DMS79 treated with DMSO at 0.1 percent for 48 hours (cell line): ENCODE measurements at places on chromosomes 12 and 14.
A peak's percentile ranks its signal among the peaks of the same experiment; 100 is the strongest.

DNA sequence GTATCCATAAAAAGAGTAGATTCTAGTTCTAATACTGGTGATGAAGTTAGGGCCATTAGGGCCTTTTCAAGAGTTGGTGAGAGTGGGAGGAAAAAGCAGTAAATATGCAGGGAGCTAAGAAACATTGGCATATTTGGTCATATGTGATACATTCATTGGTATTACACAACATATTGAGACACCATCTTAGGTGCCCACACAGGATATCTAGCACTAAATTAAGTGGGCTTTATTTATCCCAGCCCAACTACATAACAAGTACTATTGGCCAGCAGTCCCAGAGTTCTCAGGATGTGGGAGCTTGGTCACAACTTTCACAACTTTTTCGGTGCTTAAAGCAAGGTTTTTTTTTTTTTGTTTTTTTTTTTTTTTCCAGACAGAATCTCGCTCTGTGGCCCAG lies 2.0 kb upstream of the ING4 start:
- DNase-seq, result no peak

DNA sequence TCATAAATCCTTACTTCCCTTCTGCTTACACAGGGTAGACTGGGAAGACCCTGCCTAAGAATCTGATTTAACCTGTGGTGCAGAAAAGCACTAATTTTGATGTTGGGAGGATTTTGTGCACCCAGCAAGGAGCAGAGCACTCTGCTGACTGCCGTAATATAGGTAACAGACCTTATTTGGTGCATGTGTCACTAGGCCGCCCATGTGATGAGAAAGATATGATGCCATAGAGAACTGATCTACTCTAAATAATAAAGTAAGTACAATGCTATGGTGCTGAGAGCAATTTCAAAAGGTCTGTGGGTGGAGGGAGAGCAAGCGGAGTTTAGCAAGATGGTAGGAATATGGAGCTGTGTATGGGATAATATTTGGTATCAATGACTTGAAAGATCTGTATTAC lies 1663.6 kb upstream of the SEL1L start:
- no peak for DNase-seq

DNA sequence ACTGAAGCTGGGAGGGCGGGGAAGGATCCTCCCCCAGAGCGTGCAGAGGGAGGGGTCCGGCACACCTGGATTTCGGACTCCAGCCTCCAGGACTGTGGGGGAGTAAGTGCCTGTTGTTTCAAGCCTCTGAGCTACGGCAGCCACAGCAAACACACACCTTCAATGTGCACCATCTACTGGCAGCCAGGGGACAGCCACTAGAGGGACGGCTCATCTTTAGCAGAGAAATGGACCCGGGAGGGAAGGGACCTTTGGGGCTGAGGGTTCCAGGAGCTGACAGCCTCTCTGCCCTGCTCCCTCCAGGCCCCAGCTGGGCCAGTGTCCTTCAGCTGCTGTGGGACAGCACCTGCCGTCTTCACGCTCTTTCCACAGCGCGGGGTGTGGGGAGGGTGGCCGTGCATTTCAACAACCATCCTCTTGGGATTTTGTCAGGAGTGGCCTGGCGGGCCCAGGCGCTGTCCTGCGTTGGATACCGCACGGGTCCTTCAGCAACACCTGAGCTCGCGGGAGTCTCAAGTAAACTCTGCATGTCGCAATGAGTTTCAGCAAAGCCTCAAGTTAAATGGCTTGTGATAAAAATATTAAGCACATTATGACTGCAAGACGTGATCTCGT lies 209.2 kb upstream of the C14orf180 start:
- DNase-seq, result peak; percentile 93

DNA sequence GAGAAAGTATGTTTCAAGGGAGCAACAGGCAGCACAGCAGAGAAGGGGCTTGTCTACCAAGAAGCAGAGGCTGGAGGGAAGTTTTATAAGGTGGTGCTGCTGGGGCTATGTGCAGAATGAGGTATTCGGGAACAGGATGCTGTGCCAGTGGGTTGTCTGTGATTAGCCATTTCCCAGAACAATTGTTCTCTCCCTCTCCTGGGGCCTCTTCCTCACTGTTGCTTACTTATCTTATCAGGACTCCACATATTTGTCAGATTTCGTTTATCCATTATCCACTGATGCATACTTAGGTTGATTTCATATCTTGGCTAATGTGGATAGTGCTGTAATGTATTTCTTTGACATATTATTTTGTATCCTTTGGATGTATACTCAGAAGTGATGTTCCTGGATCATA lies 195.1 kb upstream of the RTL1 start:
- DNase-seq, result no peak

DNA sequence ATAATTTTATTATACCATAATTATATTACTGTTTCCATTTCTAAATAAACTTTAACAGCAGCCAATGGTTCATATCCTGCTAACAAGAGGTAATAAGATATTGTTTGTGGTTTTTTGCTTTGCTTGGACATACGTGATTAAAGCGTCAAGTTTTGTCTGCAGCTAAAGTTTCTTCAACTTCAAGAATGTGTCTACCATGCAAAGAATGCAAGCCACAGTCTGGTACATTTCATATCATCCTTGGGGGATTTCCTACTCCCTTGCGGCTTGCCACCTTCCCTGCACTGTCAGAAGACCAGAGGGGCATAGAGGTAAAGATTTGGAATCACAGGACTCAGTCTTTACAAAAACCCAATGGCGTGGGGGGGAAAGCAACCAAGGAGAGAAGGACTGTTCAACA lies 125.2 kb downstream of the MED13L start:
- DNase-seq, result no peak

DNA sequence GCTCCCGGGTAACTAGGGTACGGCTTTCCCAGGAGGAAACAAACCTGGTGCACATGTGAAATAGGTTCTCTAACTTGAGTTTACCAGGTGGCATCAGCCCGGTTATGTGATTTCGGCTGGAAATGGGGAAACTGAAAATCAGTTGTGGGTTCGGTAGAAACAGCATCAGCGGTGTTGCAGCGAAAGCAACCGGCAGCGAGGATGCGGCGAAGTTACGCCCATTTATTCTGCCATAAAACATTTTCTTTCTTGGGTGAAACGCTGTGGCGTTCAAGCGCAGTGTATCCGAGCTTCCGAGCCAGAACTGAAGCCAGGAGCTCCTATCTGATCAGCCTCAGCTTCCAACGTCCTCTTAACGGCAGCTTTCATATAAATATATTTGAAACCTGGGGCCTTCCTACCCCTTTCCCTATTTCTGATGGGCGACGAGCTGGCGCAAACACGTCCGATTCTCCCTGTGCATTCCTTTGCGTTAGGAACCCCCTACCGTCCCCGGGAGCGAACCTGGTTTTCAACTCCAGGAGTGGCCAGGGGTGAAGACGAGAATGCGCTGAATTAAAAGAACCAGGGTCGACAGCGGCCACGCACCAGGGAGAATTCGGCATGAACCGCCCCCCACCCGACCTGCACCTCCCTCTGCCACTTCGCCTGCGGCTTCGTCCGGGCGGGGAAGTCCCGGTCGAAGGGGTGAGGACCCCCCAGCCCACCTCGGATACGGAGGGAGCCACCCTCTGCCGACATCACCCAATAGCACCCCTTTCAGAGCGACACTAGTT lies 1.6 kb downstream of the DPF3 start:
- DNase-seq, result peak; percentile 33

- no peak for DNase-seq
Observed at GRCh38 chr12:85057370-85057963, 21.3 kb downstream of the LRRIQ1 start.
